ENCODE measurements at places on chromosomes 5 and 9. TPM values are rescaled to one million over a fixed set of nuclear protein-coding genes. Genes with fewer than 3 reads are reported as not detected.

GRCh38 chr5:112388074-112388473, 31.0 kb downstream of the EPB41L4A start:
- no peaks in the 10 kb centered on the region for H3K27me3 ChIP-seq
- no peak overlapping the region for H3K27ac ChIP-seq
- no peak overlapping the region for H3K4me3 ChIP-seq
- no peaks in the 10 kb centered on the region for H3K36me3 ChIP-seq
- DNase-seq = no peak

DNA sequence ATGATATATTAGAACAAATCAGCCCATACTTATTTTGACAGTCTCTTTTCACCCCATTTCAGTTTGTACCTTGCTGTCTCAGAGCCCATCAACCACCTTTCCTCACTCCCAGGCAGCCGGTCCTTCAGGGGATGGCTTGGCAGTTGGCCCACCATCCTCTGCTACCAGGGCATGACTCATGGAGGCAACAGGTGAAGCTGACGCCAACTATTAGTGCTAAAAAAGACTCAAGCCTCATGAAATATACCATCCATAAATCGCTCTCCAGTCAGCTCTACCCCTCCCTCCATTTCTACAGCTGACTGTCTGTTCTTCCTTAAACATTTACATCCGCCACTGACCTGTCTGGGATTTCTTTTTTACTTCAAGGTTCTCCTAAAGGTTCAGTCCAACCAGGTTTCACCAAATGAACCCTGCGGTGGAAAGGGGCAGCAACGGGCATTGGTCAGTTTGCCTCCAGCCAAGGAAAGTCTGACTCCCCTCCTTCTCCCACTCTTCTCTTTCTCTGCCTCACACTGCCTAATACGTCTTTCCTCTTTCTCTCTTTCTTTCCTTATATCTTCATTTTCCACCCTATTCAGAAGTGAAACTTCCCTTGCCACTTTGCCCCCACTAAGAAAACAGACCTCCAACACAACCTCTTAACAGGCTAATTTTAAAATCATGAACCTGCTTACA, 439.1 kb downstream of the RAB3C start:
- H3K4me3 ChIP-seq = no peak overlapping the region
- DNase-seq = peak; percentile 63
- no peak overlapping the region for H3K27ac ChIP-seq

DNA sequence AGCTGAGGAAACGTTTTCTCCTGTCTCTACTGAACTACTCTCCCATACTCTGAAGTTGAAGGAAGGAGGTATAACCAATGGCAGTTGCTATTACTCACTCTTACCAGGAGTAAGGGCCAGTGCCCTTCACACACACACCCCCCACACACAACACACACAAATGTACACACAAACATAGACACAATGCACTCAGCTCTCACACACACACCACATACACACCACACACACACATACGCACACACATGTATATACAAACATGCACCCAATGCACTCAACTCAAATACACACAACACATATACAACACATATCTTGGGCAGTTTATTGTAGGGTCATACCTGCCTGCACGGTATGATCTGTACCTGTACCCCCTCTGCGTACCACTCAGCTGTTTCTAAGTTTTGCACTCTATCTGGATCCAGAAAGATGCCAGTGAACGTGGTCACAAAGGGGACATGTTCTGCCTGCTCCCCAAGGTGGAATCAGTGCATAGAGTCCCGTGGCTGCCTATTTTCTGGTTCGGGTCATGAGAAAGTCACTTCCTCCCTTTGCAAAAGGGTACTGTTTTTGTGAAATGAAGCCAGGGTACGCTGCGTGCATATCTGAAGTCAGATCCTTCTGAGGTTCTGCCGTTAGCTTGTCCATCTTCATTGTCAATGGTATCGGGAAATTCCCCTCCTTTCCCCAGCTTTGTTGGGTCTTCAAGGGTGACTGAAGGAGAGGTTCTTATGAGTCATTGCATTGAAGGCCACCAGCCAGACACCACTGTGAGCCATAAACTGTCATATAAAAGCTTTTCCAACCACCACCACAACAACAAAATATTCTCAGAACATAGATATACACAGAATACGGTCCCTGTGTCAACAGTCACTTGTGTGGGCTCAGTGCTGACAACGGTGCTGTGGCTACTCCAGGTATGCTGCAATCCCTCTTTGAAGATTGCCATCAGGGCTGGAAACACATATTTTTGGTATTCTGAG, 131.9 kb downstream of the UGCG start:
- no peaks in the 10 kb centered on the region for H3K36me3 ChIP-seq
- no peak overlapping the region for H3K4me3 ChIP-seq
- DNase-seq = no peak
- H3K4me1 ChIP-seq = peaks cover 8% of the 10 kb centered on the region
- no peak overlapping the region for H3K27ac ChIP-seq
- no peaks in the 10 kb centered on the region for H3K27me3 ChIP-seq

The CER1 gene
- total RNA-seq = 2.0 TPM

- no peaks in the 10 kb centered on the region for H3K36me3 ChIP-seq
- H3K4me3 ChIP-seq = no peak overlapping the region
- H3K27me3 ChIP-seq = no peaks in the 10 kb centered on the region
- H3K27ac ChIP-seq = no peak overlapping the region
- H3K4me1 ChIP-seq = peaks cover 12% of the 10 kb centered on the region
Measured at GRCh38 chr5:109779036-109779735, 89.5 kb downstream of the MAN2A1 start.

DNA sequence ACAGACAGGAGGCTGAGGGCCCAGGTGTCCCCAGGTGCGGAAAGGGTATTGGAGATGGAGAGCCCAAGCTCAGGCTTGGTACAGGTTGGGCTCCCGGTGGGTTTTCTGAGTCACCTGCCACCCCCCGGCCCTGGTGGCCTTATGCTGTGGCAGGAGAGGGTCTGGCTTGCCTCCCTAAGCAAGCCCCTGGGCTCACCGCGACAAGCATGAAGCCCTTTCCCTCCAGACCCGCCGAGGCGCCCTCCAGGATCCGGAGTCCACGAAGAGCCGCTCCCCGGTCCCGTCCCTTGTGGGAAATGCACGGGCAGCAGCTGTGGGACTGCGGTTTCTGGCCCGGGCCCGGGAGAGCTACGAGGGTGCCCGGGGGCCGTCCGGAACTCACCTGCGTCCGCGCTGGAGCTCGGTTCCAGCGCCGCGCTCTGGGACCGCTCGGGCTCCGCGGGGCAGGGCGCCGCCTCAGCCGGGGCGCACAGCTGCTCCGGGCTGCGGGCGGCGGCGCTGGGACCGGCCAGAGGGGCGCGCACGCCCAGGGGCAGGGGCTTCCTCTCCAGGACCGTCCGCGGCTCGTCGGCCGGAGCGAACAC, 757 bp downstream of the SAPCD2 start:
- no peak for DNase-seq
- no peak overlapping the region for H3K27ac ChIP-seq
- H3K36me3 ChIP-seq = no peaks in the 10 kb centered on the region
- H3K4me1 ChIP-seq = peaks cover 24% of the 10 kb centered on the region
- H3K4me3 ChIP-seq = no peak overlapping the region

GRCh38 chr5:90886381-90886780, 327.8 kb downstream of the ADGRV1 start:
- no peak for DNase-seq
- H3K27ac ChIP-seq = no peak overlapping the region
- H3K27me3 ChIP-seq = no peaks in the 10 kb centered on the region
- no peaks in the 10 kb centered on the region for H3K36me3 ChIP-seq

GRCh38 chr5:42887575-42887974, 75.9 kb upstream of the SELENOP start:
- H3K4me3 ChIP-seq = no peak overlapping the region
- H3K27me3 ChIP-seq = no peaks in the 10 kb centered on the region
- H3K36me3 ChIP-seq = no peaks in the 10 kb centered on the region
- no peak overlapping the region for H3K27ac ChIP-seq

GRCh38 chr5:155844542-155844941, 482.4 kb upstream of the SGCD start:
- no peak for DNase-seq
- H3K4me3 ChIP-seq = no peak overlapping the region
- no peaks in the 10 kb centered on the region for H3K4me1 ChIP-seq
- no peaks in the 10 kb centered on the region for H3K27me3 ChIP-seq
- H3K36me3 ChIP-seq = no peaks in the 10 kb centered on the region

DNA sequence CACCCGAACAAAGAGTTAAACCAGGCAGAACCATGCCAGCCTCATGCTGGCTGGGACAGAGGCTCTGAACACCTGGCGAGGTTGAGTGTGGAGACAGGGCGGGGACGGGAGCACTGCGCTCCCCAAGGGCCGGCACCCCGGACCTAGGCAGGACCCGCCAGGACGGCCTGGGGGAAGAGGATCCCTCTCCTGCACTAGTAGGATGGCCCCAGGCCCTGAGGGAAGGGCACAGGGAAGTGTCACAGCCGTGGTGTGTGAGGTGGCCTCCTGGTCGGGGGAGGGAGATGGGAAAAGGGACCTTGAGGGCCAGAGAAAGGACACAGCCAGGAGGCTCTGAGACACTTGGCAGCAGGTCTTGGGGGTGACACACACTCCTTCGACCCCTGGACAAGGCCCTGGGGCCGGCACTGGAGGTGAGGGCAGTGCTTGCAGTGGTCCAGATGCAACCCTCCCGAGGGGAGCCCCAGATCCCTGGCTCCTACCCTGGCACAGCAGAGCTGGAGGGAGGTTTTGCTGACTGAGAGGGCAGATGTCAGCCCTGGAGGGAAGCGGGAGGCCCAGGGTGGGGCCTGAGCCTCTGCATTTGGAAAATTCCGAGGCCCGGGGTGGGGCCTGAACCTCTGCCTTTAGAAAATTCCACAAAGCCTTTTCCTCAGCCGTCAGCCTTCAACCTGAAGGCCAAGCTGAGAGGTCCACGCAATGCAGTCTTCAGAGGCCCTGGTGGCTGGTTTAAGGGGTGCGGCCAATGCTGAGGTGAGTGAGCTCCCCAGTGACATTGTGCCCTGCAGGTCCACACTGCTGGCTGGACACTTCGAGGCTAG, 24.8 kb upstream of the TERT start:
- H3K4me1 ChIP-seq = peaks cover 21% of the 10 kb centered on the region
- H3K27me3 ChIP-seq = no peaks in the 10 kb centered on the region
- H3K4me3 ChIP-seq = no peak overlapping the region
- no peak for DNase-seq
- H3K36me3 ChIP-seq = peaks cover 44% of the 10 kb centered on the region

The NMUR2 gene
- total RNA-seq = not detected

The PCDHA1 gene
- not detected for total RNA-seq

DNA sequence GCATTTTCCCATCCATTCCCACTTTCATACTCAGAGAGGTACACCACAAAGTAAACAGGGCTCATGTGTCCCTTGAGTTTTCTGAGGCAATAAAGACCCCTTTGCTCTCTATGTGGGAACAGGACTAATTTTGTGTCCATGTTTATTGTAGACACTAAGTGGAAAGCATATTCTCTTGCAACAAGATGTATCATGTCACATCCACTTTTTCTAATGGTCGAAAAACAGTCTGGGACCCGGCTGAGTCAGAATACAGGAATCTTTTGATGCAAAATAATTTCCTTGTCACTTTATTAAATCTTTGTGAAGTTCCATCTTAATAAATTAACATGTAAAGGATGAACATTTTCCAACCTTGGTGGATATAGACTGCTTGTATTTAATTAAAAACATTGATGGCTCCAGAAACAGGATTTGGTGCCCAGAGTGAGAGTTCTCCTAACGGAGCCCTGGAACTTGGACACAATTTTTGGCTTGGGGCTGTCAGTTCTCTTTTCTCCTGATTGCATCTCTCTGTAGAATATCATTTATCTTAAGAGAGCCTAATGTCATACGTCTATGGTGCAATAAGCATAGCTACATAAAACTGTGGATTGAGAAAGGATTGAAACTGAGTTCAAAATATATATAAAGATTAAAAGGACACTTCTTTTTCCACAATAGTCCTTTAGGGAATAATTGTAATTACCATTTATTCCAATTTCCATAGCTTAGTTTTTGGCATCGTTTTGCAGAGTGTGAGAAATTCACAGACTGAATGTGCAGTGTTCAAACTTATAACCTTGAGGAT, 1116.7 kb upstream of the SEMA6A start:
- H3K27ac ChIP-seq = no peak overlapping the region
- no peak for DNase-seq
- H3K36me3 ChIP-seq = no peaks in the 10 kb centered on the region
- no peaks in the 10 kb centered on the region for H3K4me1 ChIP-seq
- H3K4me3 ChIP-seq = no peak overlapping the region

The CDC42SE2 gene
- total RNA-seq = 23.4 TPM

DNA sequence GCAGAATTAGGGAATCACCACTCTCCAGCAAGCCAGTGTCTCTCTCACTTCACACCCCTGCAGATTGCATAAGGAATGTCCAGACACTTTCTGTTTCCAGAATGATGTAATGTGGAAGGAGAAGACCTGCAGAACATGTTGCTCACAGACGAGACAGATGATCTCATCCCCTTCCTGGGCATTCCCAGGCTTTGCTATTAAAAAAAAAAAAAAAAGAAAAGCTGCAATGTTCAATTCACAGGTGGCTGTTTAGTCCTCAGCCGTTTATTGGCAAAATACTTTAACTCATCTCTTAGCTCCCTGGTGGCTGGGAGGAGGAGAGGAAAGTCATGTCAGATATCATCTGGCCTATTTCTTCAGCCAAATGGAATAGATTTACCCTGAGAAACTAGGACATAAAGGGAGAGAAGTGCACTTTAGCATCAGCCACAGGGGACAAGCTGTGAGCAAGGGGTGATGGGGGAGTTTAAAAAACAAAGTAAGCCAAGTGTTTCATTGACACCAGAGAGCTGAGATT, 95.9 kb upstream of the TNC start:
- no peak overlapping the region for H3K4me3 ChIP-seq
- H3K36me3 ChIP-seq = no peaks in the 10 kb centered on the region
- no peak for DNase-seq
- no peaks in the 10 kb centered on the region for H3K4me1 ChIP-seq
- H3K27me3 ChIP-seq = no peaks in the 10 kb centered on the region
- H3K27ac ChIP-seq = no peak overlapping the region

DNA sequence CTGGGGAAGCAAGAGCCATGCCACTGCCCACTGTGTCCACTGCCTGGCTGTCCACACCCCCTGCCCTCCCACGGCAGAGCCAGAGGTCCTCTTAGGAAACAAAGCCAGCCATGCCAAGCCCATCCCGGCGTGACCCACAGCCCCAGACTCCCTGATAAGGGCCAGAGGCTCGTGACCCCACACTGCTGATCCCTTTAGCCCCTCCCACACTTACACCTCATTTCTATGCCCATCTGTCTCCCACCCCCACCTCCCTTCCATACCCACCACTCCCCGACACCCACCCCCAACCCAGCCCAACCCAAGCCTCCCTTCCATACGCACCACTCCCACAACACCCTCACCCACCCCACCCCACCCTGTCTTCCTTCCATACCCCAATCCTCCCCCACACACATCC, 17.3 kb downstream of the PTGES start:
- no peaks in the 10 kb centered on the region for H3K27me3 ChIP-seq
- no peak overlapping the region for H3K27ac ChIP-seq
- H3K4me3 ChIP-seq = no peak overlapping the region
- H3K4me1 ChIP-seq = peaks cover 14% of the 10 kb centered on the region

Measured in body of pancreas (tissue), 4 donors.